ENCODE measurements at places on chromosomes 6 and 20. TPM values are rescaled to one million over a fixed set of nuclear protein-coding genes. Genes with fewer than 3 reads are reported as not detected.

The NT5E gene
- 20.8 TPM for polyA plus RNA-seq

The PRDM1 gene
- 4.0 TPM for polyA plus RNA-seq

DNA sequence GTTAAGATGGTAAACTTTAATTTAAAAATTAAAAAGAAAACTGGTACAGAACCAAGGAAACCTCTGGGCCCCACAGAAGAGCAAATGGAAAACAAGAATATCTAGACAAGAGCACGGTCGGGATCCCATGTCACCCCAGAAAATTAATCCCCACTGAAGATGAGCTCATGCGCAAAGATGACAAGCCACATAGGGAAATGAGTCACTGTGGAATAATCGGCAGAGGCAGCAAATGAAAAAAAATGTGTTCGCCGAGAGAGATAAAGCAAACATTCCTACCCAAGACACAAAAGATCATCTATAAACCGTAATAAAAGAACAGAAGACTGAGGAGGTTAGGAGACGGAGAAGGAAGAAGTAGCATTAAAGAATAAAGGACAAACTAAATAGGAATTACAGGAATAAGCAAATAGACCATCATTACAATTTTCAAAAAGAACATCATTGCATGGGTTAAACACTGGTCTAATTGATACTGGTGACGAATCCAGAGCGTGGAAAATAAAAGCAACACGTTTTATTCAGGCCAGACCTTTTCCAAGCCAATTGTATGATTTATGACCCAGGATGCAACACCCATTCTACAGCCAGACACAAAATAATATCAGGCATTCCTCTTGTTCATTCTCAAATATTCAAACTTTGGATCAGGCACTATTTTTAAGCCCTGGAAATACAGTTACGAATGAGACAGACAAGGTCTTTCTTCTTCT is 138.0 kb upstream of the ARID1B start:
- no peak for DNase-seq

- peak; percentile 64 for DNase-seq
Measured at GRCh38 chr6:21769405-21769861, 175.9 kb downstream of the SOX4 start.

GRCh38 chr6:25788305-25788922 is 33.9 kb downstream of the SLC17A4 start:
- no peak for DNase-seq

The SAMD3 gene
- 0.58 TPM for polyA plus RNA-seq

DNA sequence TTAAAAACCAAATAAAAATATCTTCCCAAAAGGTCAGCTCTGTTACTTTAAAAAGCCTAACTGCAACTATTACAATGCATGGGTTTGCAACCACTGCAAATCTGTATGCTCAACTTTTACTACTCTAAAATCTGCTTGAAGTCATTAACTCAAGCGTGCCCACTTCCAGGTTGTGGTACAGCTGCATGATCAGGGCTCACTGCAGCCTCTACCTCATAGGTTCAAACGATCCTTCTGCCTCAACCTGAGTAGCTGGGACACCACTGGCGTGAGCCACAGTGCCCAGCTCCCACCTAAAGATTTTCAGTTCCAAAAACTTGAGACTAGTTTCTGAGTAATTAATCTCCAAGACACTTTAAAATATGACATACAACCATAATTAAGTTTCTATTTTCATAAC is 8.2 kb downstream of the DIDO1 start:
- DNase-seq: no peak

DNA sequence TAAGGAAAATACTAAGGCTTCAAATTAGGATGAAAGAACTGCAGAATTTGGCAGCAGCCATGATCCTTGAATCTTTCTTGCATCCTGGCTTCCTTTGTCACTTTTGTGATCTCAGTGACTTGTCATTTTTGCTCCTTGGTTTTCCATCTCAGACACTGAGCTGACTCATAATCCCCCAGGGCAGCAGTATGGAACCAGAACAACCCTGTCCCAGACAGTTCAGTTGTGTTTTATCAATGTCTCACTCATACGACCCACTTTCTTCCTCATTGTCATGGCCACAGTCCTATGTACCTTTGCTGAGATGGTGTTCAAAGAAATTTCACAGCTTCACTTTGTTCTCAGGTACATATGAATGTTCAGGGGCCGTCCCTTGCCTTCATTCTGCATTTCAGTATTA is 488.5 kb upstream of the BTBD3 start:
- DNase-seq: no peak

DNA sequence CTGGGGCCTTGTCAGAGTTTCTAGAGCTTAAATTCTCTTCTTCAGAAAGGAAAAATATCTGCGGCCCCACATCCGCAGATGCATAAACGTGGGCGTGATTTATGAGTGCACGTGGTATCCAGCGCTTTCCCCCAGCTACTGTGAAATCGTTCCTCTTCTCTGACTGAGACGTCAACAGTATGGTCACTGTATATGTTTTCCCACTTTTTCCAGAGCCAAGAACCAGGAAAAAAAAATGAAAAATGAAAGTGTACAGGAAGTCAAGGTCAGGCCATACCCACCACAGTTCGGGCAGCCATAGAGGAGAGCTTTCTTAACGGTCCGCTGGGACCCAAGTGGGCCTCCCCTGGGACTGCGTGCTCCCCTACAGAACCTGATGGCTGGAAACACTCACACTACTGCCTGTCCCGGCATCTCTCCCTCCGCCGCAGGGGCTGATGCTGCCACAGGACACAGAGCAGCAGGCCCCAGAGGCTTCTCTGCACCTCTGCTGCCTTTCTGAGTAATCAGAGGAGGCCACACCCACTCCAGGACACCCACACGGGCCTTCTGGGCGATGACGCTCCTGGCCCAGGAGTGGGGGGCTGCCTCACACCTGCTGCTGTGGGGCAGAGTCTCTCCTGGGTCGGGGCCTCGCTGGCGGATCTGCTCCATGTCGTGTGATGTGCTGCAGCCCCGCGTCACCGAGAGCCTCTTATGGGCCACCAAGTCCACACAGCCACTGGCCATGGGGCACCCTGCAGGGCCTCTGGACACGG is 16.4 kb upstream of the STX16 start:
- no peak for DNase-seq

GRCh38 chr20:31846793-31847138 is 1.4 kb upstream of the FOXS1 start:
- no peak for DNase-seq

- no peak for DNase-seq
Measured at GRCh38 chr6:166950443-166950821, 5.9 kb downstream of the RNASET2 start.

DNA sequence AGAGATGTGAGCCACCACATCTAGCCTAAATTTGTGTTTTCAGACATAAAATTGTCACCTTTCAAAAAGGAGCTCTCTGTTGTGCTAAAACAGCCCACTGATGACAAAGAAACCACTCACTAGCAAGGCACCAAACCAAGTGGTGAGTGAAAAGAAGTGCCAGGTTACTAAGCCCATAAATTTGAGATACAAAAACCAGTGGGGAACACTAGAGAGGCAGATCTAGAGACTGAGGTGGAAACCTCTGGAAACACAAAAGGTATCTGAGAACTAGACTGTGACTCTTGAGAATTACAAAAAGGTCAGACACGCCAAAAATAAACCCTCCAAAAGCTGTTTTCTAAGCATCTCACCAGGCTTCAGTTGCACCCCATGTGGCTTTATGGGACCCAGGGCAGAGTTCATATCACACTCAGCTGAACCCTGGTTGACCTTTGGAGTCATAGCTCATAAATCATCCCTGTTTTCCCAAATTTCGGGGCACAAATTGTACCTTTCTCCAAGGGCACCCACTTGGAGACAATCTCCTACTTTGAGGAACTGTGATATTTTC is 24.2 kb downstream of the SAMD3 start:
- DNase-seq: no peak

The ACAT2 gene
- polyA plus RNA-seq: 16.2 TPM

The CCM2L gene
- polyA plus RNA-seq: 5.4 TPM

GRCh38 chr20:10739134-10739533 is 65.3 kb upstream of the JAG1 start:
- DNase-seq: no peak

GRCh38 chr6:55696501-55696900 is 117.5 kb upstream of the HMGCLL1 start:
- no peak for DNase-seq

GRCh38 chr6:36094753-36095496 is 35.4 kb upstream of the MAPK13 start:
- peak; percentile 60 for DNase-seq

The TFEB gene
- polyA plus RNA-seq: 5.8 TPM

The OR2H2 gene
- 0.15 TPM for polyA plus RNA-seq

GRCh38 chr6:11129908-11130565 is 18.5 kb upstream of the ERVFRD-1 start:
- no peak for DNase-seq

- no peak for DNase-seq
Measured at GRCh38 chr6:5723841-5724691, 282.7 kb downstream of the NRN1 start.

The GJE1 gene
- not detected for polyA plus RNA-seq

GRCh38 chr20:38872491-38873049 is 53.6 kb upstream of the FAM83D start:
- DNase-seq: no peak

The SLC35F1 gene
- polyA plus RNA-seq: 1.5 TPM

The STXBP5 gene
- 16.5 TPM for polyA plus RNA-seq

DNA sequence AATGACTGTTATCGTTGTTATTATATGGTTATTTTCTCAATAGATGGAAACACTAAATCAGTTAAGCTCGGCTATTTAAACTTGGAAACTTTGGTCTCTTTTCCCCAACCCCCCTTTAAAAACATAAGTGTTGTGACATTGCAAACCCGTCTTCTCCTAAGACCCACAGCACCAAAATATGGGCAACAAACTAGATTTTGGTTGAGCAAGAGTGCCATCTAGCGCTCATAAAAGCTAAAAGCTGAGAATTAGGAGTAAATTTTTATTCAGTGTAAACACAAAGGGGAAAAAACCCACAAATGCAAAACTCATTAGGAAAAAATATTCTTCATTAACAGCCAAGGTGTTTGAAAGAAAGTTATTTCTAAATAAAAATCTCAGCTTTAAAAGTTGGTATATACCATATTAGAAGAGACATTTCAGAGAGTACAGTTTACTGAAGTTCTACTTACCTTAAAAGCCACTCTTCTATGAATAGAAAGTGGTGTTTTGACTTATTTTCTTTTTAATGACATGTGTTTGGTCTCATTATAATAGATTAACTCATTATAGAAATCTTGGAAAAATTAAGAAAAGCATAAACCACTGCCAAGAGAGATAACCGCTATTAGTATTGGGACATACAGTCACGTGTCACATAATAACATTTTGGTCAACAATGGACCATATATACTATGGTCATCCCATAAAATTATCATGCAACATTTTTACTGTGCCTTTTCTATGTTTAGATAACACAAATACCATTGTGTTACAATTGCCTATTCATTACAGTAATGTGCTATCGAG is 21.1 kb downstream of the SESN1 start:
- DNase-seq: peak; percentile 65

DNA sequence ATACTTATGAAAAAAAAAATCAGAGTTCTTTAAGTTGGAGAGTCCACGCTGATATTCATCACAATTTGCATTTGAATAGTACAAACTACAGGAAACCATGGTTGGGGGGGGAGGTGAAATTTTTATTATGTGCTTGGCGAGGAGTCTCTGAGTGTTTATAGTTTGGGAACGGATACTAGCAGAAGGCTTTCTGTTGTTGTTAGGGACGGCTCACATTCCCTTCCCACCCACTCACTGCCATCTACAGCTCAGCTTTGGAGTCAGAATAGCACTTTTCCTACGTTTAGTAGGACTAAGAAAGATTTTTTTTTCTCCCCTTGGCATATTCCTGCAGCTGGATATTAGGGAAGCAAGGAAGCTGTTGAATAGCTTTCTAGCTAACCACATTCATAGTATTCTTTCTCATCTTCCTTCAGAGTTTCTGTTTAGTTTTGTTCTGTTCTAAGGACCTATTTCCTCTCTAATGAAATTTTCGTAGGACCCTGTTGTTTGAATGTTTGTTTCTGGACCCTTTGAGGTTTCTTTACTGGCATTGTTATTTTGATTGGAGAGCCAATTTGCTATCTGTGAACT is 235.1 kb upstream of the ZNF217 start:
- DNase-seq: peak; percentile 76

- DNase-seq: no peak
Measured at GRCh38 chr6:163579111-163579879, 164.8 kb downstream of the QKI start.

The FHL5 gene
- 1.7 TPM for polyA plus RNA-seq

- no peak for DNase-seq
Measured at GRCh38 chr20:25204550-25205276, 9.2 kb downstream of the ENTPD6 start.

The CST5 gene
- polyA plus RNA-seq: not detected

DNA sequence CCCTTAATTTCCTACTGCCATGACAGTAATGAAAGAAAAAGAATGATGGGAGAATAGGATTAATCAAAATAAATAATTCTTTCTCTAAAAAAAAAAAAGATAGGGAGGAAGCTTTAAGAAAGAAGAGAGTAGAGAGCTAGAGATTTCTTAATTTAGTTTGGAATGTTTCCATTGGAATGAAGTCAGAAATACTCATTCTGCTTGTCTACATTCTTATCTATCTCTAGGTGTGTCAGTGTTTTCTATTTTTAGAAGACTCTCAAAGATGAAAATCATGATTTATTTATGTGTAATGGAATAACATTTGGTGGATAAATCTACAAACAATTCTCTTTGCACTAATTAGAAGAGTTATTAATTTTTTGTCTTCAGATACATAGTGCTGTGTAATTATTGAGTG is 38.0 kb upstream of the HIVEP1 start:
- DNase-seq: no peak

The THBD gene
- polyA plus RNA-seq: 4.8 TPM

- DNase-seq: no peak
Measured at GRCh38 chr6:94443701-94444100, 1024.3 kb upstream of the EPHA7 start.

DNA sequence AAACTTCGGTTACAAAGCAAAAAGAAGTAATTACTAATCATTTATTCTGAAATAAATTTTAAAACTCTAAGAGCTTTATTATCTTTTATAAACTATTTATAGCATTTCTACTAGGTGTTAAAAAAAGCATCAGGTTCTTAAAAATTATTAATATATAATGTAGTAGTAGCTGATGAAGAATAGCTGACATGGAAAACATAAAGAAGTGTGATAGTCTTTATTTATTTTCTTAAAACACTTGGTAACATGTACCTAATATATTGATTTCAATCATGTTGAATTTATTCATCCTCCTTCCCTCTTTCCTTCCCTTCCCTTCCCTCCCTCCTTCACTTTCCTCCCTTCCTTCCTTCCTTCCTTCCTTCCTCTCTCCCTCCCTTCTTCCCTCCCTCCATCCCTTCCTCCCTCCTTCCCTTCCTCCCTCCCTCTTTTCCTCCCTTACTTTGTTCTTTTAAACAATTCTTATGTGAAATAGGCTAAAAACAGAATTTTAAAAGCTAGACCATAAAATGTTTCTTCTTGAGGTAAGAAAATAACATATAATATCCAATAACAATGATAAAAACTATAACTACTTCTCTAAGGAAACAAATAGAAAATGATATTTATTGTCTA is 913.9 kb upstream of the MAP3K7 start:
- no peak for DNase-seq

All from forelimb muscle (tissue), 1 donor.